ENCODE measurements at places on chromosomes 7 and 10.

- DNase-seq: peak; percentile 24
These were observed 5.0 kb upstream of the ANKRD61 start for GRCh38 chr7:6026011-6026819.

- DNase-seq: no peak
These were observed 499.1 kb downstream of the KCNMA1 start for GRCh38 chr10:77138541-77138940.

GRCh38 chr7:84339306-84339705 is 144.7 kb upstream of the SEMA3A start:
- no peak for DNase-seq

DNA sequence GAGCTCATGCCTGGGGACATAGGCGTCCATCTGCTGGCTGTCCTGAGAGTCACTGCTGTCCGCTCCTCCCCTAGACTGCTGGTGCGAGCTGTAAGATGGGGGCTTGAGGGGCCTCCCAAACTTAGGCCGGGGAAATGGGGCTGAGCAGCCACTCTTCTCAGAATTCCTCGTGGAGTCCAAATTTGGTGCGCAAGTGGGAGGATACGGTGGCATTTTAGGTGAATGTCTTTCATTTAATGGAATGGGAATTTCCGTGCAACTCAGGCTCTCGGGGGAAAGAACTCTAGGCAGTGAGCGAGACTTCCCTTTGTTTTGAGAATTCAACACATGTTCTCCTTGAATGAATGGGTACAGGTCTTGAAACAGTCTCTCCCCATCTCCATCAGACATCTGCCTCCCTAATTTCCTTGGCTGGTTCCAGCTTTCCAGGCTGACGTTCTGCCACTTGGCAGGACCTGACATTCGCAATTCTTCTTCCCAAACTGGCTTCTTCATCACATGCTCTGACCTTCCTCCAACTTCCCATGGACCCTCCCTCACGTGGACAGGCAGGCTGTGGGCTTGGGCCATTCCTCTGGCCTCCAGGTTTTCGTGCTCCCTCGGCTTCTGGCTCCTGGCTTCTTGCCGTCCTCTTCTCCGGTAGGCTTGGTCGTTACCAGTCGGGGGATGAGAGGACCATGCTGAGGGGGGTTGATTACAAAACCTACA is 30.1 kb downstream of the JCAD start:
- DNase-seq: no peak

DNA sequence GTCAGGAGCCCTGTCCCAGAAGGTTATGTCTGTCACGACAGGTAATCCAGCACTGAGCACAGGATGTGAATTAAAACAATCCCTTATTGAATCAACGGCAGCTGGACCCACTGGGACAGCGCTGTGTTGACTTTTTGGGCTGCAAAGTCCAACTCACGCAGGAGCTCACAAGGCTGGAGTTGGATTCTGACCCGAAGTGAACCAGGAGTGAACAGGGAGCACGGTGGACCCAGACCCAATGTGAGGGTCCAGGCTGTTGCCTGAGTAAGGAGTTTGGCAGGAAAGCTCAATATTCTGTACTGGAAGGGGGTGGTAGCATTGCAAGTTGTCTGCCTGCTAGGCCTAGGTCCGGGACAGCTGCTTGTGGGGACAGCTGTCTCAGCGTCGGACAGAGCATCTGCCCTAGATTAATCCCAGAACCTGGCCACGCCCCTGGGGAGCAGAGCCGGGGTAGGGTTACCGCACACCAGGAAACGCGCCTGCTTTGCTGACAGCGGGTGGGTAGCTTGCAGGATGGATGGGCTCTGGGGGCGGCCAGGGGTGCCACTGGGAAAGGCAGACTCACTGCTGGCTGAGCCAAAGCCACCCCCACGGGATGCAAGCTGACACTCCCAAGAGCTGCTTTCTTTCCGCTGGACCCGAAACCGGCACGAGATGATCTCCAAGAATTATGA is 24.0 kb downstream of the COL26A1 start:
- no peak for DNase-seq

DNA sequence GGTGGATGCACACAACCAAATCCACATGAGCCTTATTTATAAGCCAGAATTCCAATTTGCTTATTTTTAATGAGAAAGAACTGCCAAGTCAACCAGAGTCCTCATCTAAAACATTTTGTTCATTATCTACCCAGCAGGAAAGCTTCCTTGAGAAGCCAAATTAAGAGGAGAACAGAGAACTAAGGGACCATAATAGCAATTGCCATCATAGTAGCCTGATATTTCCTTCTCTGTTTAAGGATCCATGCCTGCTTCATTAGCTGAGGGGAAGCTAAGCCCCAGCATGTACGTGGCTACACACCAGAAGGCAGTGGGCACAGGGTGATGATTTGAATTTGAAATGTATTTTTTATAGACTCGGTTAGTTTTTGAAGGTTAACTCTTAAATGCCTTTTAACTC is 46.8 kb downstream of the ADAM12 start:
- DNase-seq: no peak

- no peak for DNase-seq
These were observed 102.7 kb downstream of the CUBN start for GRCh38 chr10:17026686-17027485.

DNA sequence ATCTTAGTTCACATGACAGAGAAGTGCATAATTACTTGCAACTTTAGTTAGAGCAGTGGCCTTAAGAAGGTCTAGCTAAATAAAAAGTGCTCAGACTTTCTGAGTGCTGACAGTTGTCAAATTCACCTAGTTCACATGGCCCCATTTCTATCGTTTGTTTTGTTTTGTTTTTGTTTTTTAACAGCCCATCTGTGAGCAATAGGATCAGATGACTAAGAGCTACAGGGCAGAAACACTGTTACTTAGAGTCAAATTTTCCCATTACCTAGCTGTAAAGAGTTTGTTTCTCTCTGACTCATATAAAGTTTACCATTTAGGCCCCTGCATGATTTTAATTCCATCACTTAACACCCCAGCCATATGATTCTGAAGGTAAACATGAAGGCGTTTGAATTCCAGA is 18.8 kb downstream of the CAV1 start:
- DNase-seq: no peak

GRCh38 chr10:93991596-93992284 is 2.0 kb upstream of the PLCE1 start:
- no peak for DNase-seq

GRCh38 chr7:78967046-78967445 is 486.4 kb downstream of the MAGI2 start:
- no peak for DNase-seq

DNA sequence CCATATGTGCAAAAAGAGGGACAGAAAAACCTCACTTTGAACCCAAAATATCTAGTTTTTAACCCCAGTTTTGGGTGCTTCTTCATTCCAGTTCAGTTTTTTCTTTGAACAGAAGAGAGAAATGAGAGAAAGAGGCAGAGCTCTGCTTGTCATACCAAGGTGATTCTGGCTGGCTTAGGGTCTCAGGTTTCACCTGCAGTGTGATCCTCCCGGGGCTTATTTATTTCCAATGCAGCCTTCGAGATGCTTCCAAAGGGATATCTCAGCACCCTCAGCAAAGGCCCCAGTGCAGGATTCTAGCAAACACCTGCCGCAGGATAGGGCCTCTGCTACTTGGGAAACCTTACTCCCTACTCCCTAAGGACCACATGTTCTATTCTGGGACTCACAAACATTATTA is 131.3 kb downstream of the WDR11 start:
- no peak for DNase-seq

DNA sequence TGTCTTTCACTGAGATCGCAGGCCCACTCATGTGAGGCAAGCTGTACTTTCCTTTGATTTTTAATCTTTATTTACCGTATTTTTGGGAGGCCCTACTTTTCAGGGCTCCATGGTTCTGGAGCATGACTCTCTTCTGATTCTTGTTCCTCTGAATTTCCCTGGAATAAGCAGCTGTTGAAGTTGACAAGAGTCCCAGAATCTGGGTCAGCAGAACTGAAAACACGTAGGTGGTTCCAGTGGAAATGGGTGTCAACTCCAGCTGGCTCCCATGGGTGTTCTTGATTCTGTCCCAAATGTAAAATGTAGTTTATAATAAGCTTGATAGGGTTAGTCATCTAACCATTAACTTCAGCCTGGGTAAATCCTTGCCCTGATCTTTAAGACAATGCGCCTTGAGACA is 409.4 kb downstream of the GATA3 start:
- DNase-seq: no peak

DNA sequence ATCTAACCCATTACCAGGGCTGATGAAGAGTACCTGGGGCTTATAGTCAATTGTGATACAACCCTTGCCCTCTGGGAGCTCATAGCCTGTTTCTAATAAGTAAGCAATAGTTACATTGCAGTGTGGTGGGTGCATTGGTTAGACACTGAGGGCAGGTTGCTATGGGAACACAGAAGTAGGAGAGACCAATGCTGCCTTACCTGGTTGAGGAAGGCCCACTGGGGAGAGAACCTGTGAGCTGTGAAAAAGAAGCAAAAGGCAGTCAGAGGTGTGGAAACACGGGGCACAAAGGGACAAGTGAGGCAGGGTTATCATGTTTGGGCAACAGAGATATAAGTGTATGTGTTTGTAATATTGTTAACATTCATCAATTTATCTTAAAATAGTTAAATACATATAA is 51.9 kb downstream of the WDFY4 start:
- no peak for DNase-seq

DNA sequence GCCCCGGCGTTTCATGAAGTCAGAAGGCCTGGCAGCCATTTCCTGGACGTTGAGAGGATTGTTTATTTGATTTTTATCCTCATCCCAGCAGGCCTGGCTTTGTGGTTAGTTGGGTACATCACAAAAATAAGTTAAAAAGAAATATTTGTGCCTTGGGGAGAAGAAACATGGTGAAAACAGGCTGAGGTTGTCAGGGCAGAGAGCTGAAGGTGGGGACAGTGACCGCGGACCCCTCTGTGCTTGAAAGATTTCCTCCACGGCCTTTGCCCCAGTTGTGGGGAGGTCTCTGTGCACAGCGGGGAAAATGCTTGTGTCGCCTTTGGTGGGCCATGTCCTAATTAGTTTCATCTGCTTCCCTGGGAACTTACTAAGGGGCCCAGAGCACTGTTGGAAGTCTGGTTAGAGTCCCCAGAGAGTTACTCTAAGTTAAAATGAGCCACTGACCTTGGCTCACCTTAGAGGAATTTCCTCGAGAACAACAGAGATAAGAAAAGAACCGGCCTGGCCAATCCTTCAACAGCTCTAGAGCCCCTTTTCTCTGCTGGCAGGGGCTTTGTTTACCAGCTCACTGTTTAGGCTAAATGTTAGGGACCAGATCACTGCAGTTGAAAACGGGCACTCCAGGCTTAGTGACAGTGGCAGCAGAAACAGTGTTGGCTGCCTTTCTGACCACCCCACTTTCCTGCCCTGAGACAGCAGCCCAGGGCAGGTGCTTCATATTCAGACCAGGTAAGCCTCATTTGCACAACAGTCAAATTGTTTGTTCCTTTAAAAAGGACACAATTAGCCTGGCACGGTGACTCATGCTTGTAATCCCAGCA is 37.9 kb downstream of the CRCP start:
- no peak for DNase-seq

- DNase-seq: no peak
These were observed 111.0 kb downstream of the KAT6B start for GRCh38 chr10:74937266-74937856.

GRCh38 chr10:13585943-13586342 is 822 bp upstream of the PRPF18 start:
- DNase-seq: no peak

GRCh38 chr10:97704341-97704740 is 9.2 kb upstream of the MARVELD1 start:
- no peak for DNase-seq

DNA sequence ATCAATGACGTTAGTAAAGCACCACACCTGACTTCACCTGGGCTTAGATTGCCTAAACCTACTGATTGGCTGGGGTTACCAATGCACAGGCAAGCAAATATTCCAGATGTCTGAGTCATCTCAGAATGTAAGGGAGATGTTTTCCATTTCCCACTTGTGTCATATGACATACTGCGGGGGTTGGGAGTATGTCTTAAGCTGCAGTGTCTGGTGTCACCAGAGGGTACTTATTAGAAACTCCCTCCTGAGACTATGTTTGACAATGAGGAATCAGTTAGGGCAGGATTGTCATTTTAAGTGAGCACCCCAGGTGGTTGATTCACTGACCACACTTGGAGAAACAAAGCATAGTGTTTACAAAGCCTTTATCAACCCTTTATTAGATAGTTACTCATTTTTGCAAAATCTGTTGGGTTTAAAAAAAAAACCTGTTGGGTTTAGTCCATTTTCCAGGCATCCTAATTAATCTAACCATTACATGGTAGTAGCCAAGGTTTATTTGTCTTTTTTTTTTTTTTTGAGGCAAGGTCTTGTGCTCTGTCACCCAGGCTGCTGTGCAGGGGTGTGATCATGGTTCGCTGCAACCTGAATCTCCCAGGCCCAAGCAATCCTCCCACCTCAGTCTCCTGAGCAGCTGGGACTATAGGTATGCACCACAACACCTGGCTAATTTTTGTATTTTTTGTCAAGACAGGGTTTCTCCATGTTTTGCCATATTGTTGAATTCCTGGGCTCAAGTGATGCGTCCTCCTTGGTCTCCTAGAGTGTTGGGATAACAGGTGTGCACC is 72.5 kb downstream of the CDK6 start:
- no peak for DNase-seq

GRCh38 chr10:92200564-92200963 is 90.3 kb downstream of the CPEB3 start:
- DNase-seq: no peak

DNA sequence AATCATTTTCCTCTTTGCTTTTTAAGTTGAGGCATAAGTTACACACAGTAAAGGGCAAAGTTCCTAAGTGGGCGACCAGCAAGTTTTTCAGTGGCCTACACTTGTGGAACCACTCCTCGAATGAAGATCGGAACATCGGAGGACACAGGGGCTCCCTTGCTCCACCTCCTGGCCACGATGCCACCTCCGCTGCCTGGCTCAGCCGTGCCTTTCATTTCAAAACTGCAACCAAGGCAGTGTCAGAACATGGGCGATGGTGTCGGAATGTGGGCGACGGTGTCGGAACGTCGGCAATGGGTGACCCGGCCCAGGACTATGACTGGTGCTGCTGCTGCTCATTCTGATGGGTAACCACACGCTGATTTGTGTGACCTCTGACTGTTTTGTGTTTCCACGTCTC is 9.6 kb upstream of the VIPR2 start:
- no peak for DNase-seq

Data from stimulated activated CD8-positive, alpha-beta memory T cell treated with anti-CD3 and anti-CD28 coated beads, Interleukin-15, amount 100 ng/mL, for 24 hours (primary cell).